Right renal cortex interstitium (tissue), 3 donors: ENCODE measurements at places on chromosomes 12 and 14.

DNA sequence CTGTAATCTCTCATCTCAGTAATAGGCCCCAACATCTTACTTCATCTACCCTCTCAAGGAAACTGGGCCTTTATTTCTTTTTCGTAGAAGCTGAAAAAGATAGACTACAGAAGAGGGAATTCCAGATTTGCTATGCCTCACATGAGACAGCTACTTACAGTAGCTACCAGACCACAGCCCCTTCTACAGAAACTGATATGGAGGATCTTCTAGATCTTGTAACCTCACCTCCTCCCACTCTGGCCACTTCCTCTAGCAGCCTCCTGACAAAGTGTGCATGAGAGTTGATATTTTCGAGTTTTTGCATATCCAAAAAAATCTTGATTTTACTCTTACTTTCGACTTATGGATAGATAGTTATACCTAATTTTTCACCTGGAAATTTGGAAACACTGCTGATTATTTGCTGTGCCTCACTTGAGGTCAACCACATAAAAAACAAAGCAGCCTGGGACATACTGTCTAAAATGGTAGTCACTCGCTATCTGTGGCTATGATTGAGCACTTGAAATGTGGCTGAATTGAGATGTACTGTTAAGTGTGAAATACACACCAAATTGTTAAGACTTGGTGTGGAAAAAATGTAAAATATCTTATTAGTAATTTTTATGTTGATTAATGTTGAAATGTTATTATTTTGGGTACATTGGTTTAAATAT is 86.3 kb upstream of the NID2 start:
- no peak for DNase-seq

DNA sequence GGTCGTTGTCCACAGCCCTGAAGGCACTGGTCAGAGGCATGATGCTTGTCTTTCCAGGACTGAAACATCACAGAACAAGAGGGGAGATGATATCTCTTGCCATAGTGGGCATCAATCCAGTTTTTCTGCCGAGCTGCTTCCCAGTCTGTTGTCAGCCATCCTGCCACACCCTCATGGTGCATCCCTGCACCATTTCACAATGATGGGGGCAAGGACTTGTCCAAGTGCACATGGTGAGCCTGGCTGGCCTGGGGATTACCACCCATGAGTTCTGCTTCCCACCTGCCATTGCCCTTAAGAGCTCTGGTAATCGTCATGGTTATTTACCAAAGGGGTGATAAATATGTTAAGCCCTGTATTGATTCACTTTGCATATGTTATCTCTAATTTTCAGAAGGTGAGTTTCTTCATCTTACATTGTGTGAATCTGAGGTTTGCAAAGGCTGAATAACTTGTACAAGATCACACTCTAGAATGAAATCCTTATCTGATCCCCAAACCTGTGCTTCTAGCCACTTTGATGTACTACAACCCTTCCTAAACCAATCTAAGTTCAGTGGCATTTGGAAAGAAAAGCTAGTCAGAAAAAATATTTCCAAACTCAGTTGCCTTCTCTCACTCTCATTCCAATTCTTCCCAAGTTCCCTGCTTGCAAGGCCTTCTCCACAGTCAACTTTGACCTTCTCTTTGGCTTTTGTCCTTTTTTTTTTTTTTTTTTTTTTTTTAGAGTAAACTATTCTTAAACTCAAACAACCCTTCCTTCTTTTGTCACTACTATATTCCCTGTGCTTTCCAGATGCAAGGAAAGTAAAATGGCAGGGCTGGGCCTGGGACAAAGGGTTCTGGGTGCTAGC is 2.3 kb downstream of the AVIL start:
- DNase-seq: no peak

GRCh38 chr14:67952786-67953185 is 133.2 kb downstream of the RAD51B start:
- no peak for DNase-seq

DNA sequence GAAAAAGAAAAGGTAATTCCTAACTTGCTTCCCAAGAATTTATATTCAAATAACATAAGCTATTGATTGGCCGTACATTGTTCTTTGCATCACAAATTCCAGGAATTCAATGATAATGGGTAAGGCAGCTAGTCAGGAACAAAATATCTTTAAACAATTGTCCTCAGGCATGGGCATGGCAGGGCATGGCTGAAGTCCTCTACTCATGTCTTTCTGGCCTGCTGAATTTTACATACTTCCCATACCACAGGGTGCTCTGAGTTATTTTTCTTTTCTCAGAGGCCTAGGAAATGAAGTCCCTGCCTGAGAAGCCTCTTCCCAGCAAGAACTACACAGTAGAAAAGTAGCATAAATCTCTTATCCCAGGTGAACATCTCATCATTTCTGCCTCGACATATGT is 15.1 kb upstream of the DRAM1 start:
- no peak for DNase-seq

DNA sequence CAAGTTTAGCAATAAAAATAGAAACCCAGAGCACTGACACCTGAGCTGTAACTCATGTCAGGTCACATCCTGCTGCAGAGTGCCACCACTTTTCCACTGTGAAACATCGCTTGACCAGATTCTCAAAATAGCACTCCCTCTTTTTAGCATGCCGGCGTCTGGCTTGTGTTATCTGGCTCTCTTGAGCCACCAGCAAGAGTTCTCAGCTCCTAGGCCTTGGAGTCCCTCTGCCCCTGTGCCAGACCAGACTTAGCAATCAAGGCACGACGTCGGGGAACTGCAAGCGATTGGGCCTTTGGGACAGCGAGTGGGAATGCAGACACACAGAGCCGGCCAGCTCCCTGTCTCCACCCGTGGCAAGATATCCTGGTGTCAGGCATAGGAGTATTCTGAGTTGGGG is 52.5 kb downstream of the SPIC start:
- no peak for DNase-seq

- no peak for DNase-seq
These were observed 225.4 kb upstream of the KITLG start for GRCh38 chr12:88805692-88806091.
